ENCODE measurements at places on chromosomes 4 and X.
A peak's percentile ranks its signal among the peaks of the same experiment; 100 is the strongest.

DNA sequence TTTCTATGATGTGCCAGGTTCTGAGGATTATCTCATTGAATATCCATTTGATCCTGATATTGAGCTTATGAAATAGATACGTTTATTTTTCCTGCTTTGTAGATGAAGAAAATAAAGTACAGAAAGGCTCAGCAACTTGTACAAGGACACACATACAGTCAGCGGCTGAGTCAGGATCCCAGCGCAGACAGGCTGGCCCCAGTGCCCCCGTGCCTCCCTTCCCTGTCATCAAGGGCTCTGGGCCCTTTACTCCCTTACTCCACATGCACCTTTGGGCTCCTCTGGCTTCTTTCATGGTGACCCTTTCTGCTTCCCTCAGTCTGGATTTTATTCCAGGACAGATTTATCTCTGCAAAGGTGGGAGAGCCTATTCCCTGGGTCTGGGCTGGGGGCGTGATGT, 12.8 kb downstream of the RASL11B start:
- no peak for DNase-seq

GRCh38 chr4:52869196-52869595, 7.1 kb downstream of the RASL11B start:
- DNase-seq = peak; percentile 55

GRCh38 chrX:74492720-74493201, 71.5 kb downstream of the SLC16A2 start:
- DNase-seq = no peak

GRCh38 chr4:18056030-18056429, 34.5 kb upstream of the LCORL start:
- DNase-seq = no peak

- peak; percentile 15 for DNase-seq
Measured at GRCh38 chrX:41445171-41445570, 2.0 kb upstream of the NYX start.

GRCh38 chr4:29304595-29304994, 1415.6 kb upstream of the PCDH7 start:
- DNase-seq = no peak

DNA sequence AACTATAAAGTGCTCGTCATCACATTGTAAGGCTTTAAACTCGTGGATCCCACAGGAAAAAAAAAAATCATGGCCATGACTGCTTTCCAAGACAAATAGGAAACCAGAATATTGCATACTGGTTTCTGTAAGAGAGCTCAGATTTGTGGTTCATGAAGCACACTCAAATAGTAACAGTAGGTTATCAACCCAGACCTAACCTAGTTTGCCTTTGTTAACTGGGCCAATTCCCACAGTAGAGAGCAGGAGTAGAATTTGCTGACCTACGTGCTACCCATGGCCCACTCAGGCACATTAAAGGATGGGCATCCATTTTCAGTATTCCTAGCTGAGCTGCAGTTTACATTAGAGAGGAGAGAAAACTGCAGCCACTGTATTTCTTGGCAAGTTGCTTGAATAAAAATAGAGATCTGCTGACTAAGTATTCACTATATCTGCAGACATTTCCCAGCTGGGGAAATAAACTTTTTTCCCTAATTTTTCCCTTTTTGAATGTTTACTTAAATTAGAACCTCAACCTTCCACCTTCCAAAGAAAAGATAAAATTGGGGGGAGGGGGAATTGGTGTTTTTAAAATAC, 218.5 kb downstream of the SPANXN3 start:
- DNase-seq = no peak

GRCh38 chrX:96971812-96972211, 88.1 kb downstream of the RPA4 start:
- peak; percentile 7 for DNase-seq

GRCh38 chr4:125985856-125986255, 671.1 kb downstream of the FAT4 start:
- peak; percentile 5 for DNase-seq

- DNase-seq = no peak
Measured at GRCh38 chr4:34953145-34953799, 1291.0 kb downstream of the ARAP2 start.

GRCh38 chr4:71713611-71714203, 70.2 kb downstream of the GC start:
- peak; percentile 4 for DNase-seq

DNA sequence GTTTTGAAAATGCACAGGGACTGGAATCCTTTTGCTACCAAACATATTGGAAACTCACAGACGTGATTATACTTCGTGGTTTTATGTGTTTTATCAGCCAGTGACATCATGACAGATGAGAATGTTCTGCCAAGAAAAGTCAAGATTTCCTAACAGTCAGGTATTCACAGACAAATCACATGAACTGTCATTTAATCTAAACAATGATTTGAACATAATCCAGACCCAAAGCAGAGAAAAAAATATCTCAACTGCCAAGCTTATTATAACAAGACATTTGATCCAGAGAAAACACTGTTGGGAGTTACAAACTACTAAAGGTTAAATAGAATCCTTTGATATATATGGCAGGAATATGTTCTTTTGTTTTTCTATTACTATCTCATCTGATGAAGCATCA, 635.9 kb upstream of the FRG1 start:
- no peak for DNase-seq

DNA sequence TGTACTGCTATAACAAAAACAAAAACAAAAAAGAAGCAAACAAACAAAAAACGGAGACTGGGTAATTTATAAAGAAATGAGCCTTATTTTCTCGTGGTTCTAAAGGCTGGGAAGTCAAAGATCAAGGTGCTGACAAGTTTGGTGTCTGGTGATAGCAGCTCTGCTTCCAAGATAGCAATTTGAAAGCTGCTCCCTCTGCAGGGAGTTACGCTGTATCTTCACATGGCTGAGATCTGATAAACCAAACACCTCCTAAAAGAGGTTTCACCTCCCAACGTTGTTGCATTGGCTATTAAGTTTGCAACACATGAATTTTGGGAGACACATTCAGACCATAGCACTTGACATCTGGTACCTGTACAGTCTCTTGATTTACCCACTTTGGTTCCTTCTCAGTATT, 854.2 kb downstream of the CENPC start:
- DNase-seq = no peak

GRCh38 chr4:71907782-71908181, 123.9 kb upstream of the GC start:
- DNase-seq = no peak

- DNase-seq = no peak
Measured at GRCh38 chrX:46569621-46570020, 3.9 kb upstream of the CHST7 start.

GRCh38 chr4:28883211-28883610, 1837.0 kb upstream of the PCDH7 start:
- DNase-seq = no peak

DNA sequence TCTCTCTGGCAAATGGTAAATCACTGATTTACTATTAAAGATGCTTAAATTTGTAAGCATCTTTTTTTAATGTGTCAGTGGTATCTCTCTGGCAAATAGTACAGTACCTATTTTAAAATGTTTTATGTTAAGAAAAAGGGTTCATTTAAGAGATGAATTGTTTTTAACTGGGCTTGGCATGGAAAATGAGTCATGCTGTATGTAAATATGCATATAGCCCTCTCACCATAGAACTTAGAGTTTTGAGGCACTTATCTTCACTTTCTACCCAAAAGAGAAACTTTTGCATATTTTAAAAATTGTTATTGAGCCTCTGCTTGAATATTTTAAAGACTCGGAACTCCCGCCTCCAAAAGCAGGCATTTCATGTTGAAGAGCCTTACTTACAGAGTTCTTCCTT, 37.9 kb downstream of the KLHL34 start:
- DNase-seq = no peak

DNA sequence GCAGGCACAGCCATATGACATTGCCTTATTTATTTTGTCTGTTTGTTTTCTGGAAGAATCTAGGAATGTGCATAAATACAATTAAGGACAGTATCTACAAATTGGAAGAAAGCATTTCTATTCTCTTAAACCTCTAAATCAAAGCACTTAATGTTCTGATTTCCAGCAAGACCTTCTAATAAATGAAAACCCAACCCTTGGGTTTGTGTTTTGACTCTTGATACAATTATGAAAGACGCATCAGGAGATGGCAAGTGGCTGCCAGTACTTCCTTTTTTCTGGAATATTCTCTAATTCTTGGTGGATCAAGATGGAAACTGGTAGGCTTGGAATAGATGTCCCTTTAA, 437 bp upstream of the CPE start:
- DNase-seq = no peak

DNA sequence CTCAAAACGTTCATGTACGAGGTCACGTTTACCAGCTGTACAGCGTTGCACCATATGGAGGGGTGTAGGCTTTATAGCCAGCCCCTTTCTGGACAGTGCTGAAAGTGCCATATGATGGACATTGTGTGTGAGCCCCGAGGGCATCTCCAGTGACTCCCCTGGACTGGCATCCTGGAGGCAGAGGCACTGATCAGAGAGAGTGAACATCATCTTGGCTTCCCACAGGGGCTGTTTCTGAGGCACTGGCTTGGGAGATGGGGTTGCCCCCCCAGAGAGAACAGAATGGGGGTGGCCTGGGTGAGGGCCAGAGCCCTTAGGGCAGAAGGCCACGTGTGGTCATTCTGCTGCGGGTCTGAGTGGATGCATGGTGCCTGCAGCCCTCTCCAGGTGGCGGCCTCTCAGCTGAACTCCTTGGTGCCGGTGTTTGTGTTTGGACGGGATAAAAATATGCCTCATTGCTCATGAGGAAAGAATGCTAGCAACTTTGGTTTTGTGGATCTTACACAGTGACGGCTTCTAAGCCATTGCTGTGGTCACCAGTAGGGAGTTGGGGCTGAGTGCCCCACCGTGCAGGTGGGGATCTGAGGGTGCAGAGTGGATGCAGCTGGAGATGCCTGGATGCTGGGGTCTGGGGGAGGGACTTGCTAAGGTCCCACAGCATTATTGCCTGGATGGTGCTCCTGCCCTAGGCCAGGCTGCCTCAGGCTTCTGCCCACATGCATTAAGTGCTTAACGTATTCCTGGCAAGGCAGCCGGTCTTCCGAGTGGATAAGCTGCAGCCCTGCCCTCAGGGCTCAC, 3.4 kb downstream of the WFS1 start:
- no peak for DNase-seq

- DNase-seq = no peak
Measured at GRCh38 chr4:145626623-145626982, 7.4 kb downstream of the MMAA start.

- no peak for DNase-seq
Measured at GRCh38 chrX:20654596-20655106, 387.9 kb upstream of the RPS6KA3 start.

GRCh38 chr4:8272472-8273428, 3.2 kb downstream of the HTRA3 start:
- no peak for DNase-seq

GRCh38 chr4:56999751-57000150, 21.1 kb downstream of the POLR2B start:
- DNase-seq = no peak

GRCh38 chrX:133497356-133497755, 82.1 kb upstream of the GPC4 start:
- no peak for DNase-seq

DNA sequence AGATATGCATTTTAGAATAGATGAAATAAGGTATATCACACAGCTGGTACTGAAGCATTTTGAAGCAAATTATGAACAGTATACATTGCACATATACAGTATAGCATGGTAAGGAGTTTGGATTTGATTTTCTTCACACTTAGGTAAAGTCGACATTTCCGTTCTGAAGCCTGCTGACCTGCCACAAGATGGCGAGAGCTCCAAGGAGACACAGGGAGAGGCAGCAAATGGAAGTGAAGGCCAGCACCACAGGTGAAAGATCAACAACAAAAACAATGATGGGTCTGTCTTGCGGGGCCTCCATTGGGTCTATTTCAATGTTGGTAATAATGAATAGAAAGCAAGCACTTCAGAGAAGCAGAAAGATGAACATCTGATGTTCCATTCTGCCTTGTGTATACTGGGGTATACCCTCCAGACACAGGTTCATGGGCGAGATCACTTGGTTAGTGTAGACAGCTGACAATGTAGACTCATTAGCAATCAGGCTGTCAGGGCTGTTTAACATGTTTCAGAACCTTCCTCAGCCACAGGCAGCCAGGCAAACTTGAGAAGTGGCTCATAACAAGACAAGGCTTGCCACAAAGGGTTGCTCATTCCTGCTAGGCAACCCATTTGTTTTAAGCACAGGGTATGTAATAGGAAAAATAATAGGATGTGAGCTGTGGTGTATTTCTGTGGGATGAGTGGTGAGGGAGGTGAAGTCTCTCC, 21.4 kb upstream of the NOX1 start:
- DNase-seq = peak; percentile 37

- no peak for DNase-seq
Measured at GRCh38 chrX:65045001-65045400, 68.8 kb upstream of the ZC4H2 start.

DNA sequence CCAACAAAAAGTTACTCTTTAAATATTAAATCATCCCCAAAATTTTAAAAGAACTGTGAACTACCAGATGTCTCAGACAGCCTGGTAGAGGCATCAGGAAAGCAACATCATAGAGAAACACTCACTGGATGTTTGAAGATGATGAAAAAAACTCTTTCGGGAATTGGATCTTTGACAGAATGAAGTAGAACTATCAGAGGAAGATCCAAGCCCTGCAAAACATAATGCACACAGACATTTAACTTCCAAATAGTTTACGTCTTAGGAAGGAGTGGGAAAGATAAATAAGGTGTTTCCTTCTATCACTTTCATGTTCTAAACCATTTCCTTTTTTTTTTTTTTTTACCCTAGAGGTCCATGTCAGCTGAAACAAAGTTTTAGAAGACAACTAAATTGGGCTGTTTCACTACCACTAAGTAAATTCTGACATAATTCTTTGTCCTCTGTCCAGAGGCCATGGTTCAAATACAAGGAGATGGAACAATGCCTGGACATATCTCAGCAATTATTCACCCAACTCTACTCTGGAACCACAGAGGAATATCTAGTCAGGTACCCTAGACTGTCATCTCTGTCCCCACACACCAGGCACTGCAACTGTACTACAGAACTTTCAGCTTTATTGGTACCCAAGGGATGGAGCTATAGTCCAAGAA, 217.7 kb upstream of the INTU start:
- no peak for DNase-seq

DNA sequence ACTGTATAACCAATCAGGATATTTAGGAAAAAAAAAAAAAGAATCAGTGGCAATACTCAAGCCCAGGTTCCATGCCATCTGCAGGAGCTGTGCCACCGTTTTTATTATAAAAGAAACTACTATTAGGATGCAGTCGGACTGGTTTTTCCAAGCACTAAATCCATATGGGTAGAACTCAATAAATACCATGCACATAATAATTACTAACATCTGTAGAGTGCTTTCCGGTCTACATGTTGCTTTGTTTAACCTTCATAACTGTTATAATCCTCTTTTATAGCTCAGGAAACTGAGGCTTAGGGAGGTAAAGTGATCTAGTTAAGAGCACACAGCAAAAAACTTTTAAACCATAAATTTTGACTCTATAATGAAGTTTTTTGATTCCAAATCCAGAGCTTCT, 24.0 kb downstream of the ARSJ start:
- DNase-seq = no peak

GRCh38 chr4:38189445-38189844, 229.2 kb downstream of the PTTG2 start:
- DNase-seq = no peak

Data from H7 (cell line).